ENCODE measurements at places on chromosomes 2 and 18. TPM values are rescaled to one million over a fixed set of nuclear protein-coding genes. Genes with fewer than 3 reads are reported as not detected.

DNA sequence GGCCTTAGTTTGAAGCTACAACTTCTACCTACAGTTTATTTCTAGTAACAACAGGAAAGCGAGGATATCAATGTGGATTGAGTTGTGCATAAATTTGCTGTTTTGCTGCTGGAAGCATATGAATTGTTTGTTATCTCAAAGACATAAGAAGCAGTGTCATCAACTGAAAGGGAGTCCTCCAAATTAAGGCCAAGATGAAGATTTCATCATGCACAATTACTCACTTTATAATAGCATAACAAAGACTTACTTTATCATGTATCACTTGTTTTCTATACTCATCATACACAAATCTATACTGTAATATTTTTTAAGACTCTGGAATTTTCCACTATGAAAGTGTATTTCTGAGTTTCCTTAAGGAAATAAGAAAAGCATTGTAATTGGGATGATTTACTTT lies 136.1 kb upstream of the FANCL start:
- no peak for DNase-seq

DNA sequence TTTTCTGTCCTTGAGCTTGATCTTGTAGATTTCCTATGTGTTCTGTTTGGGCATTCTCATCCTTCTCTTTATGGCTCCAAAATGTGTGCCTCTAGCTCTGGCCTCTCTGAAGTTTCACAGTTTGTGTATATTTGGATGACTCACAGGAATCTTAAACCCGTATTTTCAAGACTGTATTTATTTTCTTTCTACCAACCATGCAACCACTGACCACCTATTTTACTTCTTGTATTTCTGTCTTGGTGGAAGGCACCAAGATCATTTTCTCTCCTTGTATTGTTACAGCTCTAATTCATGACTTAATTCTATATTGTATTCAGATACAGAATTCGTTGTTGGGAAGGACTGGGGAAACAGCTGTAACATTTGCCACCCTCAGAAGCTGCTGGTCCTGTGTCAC lies 39.5 kb downstream of the ACSL3 start:
- peak; percentile 13 for DNase-seq

DNA sequence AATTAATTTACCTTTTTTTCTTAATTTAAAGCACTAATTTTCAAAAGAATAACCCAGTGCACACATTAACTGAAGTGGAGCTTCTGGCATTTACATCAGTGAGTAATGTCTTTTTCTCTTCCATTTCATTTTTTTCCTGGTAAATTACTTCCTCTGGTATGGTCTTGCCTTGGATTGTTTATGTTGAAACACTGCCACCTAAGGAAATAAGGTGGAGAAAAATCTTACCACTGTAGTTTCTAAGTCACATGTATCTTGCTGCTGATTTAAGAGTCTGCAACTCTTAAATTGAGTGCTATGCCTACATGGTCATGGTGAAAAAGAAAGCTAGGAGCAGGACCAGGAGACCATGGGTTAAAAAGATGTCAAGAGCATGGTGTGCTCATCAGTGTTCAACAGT lies 51.0 kb downstream of the TTC27 start:
- peak; percentile 60 for DNase-seq

GRCh38 chr2:102591491-102592045 lies 27.8 kb upstream of the SLC9A2 start:
- no peak for DNase-seq

DNA sequence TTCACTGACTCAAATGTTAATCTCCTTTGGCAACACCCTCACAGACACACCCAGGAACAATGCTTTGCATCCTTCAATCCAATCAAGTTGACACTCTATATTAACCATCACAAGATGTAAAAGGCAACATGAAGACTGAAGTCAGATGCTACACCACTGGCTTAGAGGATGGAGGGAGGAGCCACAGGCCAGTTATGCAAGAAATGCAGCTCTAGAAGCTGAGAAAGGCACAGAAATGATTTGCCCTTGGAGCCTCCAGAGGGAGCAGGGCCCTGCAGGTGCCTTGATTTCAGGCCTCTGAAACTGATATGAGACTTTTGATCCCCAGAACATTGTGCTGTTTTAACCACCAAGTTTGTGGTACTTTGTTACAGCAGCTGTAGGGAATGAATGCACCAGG lies 276.3 kb downstream of the KCNS3 start:
- peak; percentile 70 for DNase-seq

DNA sequence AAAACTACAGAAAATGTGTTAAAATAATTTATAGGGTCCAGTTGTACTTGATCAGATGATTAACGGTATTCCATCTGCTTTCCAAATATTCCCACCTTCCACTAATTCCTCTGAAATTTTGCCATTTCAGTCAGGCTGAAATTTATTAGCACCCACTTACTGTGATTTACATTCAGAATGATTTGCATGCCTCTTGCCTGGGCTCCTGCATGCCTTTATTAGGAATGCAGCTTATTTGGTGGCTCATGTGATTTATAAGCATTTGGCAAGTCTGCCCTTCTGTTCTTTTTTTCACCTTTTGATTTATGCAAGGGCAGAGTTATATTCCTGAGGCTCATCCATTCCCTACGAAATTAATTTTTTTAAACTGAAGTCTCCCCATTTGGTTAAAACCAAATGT lies 1594.5 kb upstream of the PIK3C3 start:
- DNase-seq: peak; percentile 34

DNA sequence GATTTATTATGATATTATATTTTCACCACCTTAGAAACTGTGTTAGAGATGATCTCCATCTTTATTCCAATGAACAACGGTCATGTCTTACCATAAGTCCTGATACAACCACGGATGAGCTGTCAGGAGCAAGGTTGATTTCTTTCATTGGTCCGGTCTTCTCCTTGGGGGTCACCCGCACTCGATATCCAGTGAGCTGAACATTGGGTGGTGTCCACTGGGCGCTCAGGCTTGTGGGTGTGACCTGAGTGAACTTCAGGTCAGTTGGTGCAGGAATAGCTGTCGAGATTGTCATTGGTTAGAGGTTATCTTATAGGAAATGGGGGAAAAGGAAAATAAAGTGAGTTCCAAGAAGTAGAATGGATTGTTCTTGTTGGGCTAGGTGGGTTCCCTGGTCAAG lies 56.8 kb downstream of the FN1 start:
- no peak for DNase-seq

- DNase-seq: no peak
Measured at GRCh38 chr2:45612731-45613130, 1.7 kb upstream of the SRBD1 start.

GRCh38 chr2:11891671-11892440 lies 145.4 kb downstream of the LPIN1 start:
- no peak for DNase-seq

DNA sequence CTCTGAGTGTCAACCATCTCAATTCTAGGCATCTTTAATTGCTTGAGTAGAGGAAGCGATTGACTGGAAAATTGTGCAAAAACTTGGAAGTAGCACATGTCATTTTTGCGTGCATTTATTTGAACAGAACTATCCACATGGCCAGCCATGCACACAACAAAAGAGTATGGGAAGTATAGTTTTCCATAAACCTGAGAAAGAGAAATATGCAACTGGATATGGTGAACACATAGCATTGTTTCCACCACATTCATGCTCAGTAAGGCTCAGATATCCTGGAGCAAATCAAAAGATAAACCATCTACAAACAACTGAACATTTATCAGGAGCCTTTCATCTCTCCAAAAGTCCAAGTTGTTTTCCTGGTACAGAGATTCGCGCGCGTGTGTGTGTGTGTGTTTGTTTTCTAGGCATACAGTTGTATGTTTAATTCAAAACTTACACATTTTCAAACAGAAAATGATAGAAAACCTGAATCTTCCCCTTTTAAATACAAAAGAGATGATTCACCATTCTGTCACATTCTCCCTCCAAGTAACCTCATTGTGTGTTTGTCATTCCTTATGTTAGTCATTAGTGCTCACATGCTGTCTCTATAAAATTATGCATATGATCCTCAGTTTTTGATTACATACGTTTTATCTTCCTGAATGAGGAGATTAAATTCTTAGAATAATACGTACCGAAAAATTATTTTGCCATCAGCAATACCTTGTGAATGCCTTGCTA lies 780.4 kb upstream of the NRXN1 start:
- DNase-seq: peak; percentile 30

GRCh38 chr2:152407204-152407721 lies 72.3 kb downstream of the FMNL2 start:
- peak; percentile 53 for DNase-seq

The NGEF gene
- 37.5 TPM for total RNA-seq

The TMEM37 gene
- 0.12 TPM for total RNA-seq

The CD207 gene
- total RNA-seq: 0.14 TPM

The WNT10A gene
- total RNA-seq: 1.5 TPM

The LRRTM4 gene
- 0.36 TPM for total RNA-seq

The REG3A gene
- total RNA-seq: not detected

The FBXO48 gene
- total RNA-seq: 0.43 TPM

The MROH2A gene
- total RNA-seq: 0.48 TPM

The IL36B gene
- total RNA-seq: not detected

All from A172 (cell line).